Stimulated activated CD8-positive, alpha-beta memory T cell treated with anti-CD3 and anti-CD28 coated beads, Interleukin-7, amount 100 ng/mL, for 24 hours (primary cell): ENCODE measurements at places on chromosomes 12 and 14.

GRCh38 chr12:26399381-26399780 lies 204.0 kb downstream of the SSPN start:
- no peak for DNase-seq

DNA sequence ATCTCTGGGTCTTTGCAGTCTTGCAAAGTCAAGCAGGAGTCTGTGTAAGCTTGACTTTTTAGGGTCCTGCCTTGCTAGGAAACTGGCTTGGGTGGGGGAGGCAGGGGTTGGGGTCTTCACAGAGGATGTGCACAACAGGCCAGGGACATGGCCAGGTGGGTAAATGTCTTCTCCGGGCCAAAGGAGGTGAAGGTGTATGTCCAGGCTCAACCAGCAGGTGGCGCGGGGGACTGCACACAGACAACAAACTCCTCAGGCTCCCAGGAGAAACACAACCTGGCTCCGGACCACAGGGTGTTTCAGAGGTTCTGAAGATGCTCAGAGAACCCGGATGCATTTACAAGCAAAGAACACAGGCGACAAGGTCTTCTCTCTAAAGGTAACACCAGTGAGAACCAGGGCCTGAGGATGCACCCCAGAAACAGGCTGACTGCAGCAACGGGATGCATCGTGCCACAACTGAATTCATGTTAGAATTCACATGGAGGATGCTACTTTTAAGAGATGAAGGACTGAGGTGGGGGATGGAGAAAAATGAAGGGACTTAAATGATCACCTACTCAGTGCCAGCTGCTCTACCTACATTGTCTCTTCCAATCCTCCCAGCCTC lies 56.0 kb downstream of the PLEKHG3 start:
- DNase-seq: peak; percentile 35

DNA sequence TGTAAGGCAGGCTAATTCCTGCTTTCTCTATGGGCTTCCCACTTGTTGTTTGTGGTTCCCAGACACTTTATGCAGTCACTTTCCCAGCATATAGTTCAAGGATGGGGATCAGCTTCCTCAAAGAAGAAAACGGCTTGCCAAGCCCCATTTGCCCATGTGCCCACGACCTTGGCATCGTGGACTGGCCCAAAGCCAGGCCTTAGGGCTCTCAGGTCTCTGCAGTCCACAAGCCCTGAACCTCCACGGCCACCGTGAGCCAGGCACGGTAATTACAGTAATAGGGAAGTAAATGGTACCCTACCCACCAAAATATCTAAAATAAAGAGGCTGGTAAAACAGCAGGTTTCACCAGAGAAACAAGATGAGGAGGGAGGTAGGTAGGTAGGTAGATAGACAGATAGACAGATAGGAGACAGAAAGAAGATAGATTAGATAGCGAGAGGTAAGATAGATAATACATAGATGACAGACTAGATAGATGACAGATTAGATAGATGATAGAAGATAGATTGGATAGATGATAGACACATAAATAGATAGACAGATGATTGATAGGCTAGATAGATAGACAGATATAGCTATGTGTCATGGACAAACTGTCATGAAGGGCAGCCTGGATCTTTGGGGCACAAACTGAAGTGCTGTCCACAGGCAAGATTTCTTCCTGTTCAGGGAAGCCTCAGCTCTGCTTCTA lies 163.1 kb downstream of the SLC15A4 start:
- no peak for DNase-seq

DNA sequence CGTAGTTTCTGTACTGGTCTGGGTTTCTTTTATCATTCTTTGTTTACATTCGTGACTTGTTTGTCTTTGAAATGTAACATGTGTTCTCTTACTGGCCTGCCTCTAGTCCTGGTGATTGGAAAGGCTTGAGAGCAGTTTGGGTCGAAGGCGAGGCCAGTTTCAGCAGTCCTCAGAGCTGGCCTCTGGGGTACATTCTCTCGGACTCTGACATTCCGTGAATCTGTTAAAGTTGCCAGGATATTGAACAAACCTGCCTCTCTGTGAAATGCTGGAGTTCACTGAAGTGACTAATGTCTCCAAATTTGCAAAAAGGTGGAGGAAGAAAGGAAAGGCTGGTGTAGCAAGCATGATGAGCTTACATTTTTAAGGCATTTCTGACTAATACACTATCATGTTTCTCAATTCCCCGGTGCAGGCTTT lies 1.5 kb downstream of the PLEKHA5 start:
- no peak for DNase-seq

GRCh38 chr12:4828176-4828575 lies 81.5 kb upstream of the KCNA1 start:
- DNase-seq: no peak

GRCh38 chr14:69427596-69427995 lies 29.1 kb downstream of the SLC39A9 start:
- DNase-seq: no peak

GRCh38 chr14:96783915-96784224 lies 13.3 kb upstream of the VRK1 start:
- no peak for DNase-seq

- peak; percentile 83 for DNase-seq
These were observed 17.4 kb upstream of the CHFR start for GRCh38 chr12:132904718-132905328.

DNA sequence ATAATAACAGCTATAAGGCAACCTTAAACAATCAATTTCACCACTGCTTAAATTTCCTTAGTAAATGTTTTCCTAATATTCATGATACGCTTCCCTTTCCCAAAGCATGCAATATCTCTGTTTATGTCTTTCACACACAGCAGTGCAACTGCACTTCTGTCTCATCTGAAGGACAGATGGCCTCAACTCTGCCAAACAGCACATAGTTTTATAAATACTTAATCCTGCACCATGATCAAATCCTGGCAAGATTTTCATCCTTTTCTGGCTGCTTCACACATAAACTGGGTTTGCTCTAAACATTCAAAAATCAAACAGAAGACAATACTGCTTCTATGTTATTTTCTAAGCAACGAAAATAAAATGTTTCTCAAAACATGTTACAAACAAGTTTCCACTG lies 266.3 kb downstream of the ITPR2 start:
- no peak for DNase-seq

- no peak for DNase-seq
These were observed 33.6 kb downstream of the OR10P1 start for GRCh38 chr12:55670276-55670675.

DNA sequence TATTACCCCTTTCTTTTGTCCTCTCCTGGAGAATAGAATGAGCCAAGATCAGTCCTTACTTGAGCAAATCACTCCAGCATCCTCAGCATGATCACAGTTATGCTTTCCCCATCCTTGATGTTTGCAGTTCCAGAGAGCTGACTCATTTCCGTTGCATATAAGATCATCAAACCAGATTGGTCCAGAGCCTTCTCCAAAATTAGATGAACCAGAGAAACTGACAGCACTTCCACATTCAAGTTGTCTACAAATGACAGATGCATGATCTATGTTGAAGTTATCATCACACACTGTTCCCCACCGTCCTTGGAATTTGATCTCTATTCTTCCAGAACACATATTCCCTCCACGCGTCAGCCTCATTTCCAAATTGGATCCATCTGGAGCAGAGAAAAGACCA lies 4.8 kb downstream of the CD163 start:
- no peak for DNase-seq

GRCh38 chr14:101605836-101606235 lies 44.5 kb downstream of the DIO3 start:
- no peak for DNase-seq

DNA sequence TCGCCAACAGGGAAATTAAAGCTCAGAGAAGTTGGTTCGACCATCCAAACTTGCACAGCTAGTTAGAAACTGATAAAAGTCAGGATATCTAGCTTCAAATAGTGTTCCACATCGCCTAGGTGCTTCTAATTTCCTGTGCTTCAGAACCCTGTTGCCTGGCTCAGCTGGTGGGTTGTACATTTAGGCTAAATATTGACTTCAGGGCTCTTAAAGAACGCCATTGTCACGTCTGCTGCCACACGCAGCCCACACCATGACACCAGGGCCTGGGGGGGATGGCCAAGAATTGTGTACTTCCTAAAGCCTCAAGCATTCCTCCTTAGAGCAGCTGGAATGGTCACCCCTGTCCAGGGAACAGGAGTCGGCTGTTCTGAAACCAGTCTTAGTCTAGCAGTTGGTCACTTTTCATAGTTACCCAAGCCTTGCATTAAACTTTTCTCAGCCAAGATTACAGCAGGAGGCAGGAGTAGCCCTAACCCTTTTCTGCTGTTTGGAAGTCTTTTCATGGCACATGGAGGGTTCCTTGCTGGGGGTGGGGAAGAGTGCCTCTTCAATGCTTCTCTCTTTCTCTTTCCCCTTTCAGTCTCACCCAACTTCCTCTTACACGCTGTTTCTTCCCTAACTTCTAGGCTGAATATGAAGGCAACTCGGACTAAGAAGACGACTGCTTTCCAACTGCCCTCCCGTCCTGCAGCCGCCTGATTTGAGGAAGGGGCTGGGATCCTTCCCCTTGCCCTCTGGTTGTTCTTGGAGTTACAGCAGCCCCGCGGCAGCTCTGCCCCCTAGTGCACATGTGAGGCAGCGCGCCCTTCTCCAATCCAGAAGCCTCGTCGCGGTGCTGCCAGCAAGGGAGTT lies 17.1 kb downstream of the FOS start:
- DNase-seq: peak; percentile 58

GRCh38 chr12:9740106-9740750 lies 7.3 kb upstream of the CLECL1 start:
- no peak for DNase-seq

DNA sequence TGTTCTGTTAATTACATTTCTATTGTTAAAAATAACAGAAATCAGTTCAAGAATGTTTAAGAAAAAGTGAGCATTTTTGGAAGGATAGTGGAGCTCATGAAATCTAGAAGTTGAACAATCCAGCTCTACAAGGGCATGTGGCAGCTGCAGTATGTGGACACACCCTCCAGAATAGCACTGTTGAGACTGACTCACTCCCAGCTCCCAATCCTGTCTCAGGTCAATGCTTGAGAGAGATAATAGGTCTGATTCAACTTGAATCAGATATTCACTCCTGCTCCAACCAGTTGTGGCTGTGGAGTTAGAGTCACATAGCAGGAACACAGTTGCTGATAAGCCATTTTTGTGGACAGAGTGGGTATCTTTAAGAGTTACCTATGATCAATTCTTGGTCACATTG lies 113.0 kb upstream of the NTF3 start:
- no peak for DNase-seq

DNA sequence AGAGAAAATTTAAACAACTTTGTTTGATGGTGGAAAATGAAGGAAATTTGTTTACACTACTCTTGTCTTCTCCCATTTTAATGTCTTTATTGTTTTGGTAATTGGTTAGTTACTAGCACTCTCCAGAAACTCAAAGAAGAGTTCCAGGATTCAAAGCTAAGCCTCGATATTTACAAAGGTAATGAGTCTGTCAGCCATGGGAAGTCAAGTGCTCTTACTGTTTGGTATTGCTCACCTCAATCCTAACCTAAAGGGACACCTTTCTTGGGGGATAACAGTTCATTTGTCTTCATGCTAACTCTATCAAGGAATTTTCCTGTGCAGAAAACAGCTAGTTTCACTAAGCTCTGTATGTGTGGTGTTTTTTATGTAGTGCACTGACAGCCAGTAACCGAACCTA lies 222.9 kb upstream of the LMO3 start:
- DNase-seq: no peak

- DNase-seq: no peak
These were observed 11.0 kb upstream of the HHIPL1 start for GRCh38 chr14:99633918-99634317.

GRCh38 chr12:89494411-89495231 lies 30.0 kb downstream of the GALNT4 start:
- no peak for DNase-seq

DNA sequence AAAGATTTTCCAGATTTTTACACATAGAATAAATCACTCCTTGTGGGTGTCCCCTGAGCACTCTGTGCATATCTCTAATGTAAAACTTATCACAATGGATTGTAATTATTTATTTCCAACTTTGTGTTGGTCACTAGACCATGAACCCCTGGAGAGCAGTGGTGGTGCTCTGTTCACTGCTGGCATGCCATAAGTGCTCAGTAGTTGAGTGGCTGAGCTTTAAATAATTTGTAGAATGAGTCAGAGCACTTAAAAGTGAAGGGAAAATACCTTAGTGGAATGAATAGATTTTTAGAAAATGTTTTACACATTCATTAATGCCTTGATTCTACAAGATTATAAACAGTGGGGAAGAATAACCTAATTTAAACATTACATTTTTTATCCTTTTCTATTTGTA lies 6.3 kb downstream of the MGAT4C start:
- DNase-seq: no peak

DNA sequence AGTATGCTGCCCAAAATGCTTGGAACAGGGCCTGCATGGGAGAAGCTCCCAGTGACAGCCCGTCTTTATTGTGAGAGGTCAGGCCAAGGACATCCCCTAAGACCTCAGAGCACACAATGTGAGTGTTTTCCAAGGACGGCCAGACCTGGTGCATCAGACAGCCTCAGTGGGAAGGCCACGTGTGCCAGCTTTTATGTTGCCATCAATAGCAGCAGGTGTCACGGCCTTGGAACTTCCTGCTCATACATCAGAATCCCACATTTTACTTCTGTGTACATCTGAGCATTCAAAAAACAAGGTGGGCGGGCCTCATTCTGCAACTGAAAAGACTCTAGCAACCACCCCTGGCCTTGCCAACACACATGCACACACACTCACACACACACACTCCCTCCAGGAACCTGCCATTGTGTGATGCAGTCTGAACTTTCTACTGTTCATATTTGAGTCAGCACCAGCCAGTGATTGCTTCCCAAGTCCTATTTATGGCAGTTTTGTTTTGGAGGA lies 753.1 kb upstream of the TBX3 start:
- no peak for DNase-seq

DNA sequence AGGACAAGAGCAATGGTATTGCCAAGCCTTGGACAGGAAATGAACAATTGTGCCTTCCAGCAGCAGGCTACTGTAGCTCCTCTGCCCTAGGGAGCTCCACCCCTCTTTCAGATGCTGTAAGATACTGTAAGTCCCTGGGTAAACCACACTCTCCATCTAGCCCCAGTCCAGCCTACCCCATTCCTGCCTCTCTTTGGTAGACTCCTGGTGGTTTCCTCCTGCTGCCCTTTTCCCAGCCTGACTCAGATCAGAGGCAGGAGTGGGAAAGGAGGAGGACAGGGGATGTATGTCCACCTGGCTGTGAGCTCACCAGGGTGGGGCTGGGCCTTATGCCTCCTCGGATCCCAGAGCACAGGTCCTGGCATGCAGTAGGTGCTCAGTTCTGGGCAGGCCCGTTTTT lies 174.6 kb downstream of the ESRRB start:
- DNase-seq: no peak

- DNase-seq: peak; percentile 66
These were observed 16.7 kb downstream of the KMT2D start for GRCh38 chr12:49043856-49044258.

GRCh38 chr12:111409403-111409779 lies 3.7 kb downstream of the SH2B3 start:
- no peak for DNase-seq

GRCh38 chr12:19946550-19946949 lies 421.8 kb upstream of the PDE3A start:
- no peak for DNase-seq

DNA sequence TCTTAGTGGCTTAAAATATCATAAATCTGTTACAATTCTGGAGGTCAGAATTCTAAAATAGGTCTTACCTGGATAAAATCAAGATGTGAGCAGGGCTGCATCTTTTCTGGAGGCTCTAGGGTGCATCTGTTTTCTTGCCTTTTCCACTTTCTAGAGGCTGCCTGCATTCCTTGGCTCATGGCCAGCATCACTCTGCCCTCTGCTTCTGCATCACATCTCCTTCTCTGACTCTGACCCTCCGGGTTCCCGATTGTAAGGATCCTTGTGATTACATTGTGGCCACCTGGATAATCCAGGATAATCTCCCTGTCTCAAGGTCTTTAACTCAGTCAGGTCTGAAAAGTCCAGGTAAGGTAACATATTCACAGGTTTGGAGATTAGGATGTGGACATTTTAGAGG lies 11.0 kb upstream of the BMP4 start:
- DNase-seq: no peak
